Amniotic stem cell (primary cell): ENCODE measurements at places on chromosomes 2 and 18.

- no peak for DNase-seq
These were observed 69.0 kb downstream of the TPO start for GRCh38 chr2:1482253-1482675.

DNA sequence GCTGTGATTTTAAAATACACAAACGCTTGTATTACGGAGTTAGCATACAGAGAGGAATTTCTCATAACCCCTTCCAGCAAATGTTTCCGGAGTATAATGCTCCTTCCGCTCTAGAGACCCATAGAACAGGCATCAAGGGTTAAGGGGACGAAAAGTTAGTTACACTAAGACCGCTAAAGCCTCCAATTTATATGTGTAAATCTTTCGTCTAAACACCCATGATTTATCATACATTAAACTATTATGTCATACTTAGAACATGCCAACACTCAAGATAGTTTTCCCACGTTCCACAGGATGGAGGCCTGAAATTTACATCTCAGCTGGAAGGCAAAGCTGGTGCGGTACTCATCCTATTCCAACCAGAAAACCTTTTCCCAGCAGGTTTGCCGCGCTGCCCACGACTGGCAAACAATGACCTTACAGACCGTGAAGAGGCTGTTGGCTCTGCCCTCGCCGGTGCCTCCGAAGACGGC, 650 bp downstream of the ORMDL1 start:
- DNase-seq: no peak

DNA sequence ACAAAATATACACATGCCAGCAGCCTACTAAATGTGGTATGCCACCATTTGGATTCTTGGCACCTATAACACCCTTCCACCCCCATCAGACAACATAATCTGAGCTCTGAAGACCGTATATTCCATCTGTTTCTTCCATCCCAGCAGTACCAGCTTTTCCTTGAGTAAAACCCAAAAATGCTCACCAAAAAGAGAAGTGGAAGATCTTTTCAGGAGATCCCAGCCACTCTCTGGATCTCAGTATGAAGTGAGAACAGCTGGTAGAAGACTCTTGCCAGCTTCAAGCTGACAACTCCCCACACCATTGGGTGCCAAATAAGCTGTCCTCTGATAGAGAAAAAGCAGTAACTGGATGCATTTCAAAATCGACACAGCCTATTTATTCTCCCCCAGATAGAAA, 22.6 kb downstream of the REG1B start:
- DNase-seq: no peak

- no peak for DNase-seq
These were observed 45.6 kb upstream of the SELENOI start for GRCh38 chr2:26300234-26300925.

- DNase-seq: no peak
These were observed 5.6 kb upstream of the CPLX4 start for GRCh38 chr18:59323931-59324622.

DNA sequence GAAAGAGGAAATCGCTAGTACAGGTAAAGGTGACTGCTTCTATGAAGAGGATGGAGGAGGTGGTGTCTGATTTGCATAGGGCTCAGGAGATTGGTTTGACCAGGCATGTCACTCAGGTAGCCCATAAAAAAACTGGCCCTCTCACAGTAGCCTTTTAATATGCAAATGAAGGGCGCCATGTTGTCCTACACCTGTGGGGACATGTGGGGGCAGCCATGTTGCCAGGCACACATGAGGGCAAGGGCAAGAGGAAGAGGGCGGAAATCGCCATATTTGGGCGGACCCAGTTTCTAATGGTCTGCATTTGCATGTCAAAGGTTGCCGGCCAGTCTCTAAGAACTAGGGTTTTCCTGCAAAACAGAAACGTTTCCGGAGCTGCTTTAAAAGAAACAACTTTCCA, 1330.6 kb downstream of the DSC3 start:
- no peak for DNase-seq

GRCh38 chr2:168130346-168130745, 117.0 kb downstream of the STK39 start:
- DNase-seq: no peak

- no peak for DNase-seq
These were observed 97.6 kb downstream of the EPB41L5 start for GRCh38 chr2:120110507-120110906.

DNA sequence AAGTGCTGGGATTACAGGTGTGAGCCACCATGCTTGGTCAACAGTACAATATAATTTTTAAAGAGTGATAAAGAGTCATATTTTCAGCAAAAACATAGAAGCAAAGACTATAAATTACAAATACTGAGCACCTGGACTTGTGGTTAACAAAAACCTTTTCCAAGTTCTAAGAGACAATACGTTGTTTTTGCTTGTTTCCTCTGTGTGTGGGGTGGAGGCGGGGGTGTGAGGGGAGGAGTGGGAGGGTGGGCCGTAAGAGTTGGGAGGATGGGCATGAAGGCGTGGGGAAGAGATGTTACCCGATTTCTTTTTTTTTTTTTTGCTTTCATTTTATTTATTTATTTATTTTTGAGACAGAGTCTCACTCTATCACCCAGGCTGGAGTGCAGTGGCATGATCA, 78.0 kb upstream of the WIPF1 start:
- no peak for DNase-seq

GRCh38 chr18:62523631-62524439, 1.0 kb downstream of the ZCCHC2 start:
- no peak for DNase-seq

DNA sequence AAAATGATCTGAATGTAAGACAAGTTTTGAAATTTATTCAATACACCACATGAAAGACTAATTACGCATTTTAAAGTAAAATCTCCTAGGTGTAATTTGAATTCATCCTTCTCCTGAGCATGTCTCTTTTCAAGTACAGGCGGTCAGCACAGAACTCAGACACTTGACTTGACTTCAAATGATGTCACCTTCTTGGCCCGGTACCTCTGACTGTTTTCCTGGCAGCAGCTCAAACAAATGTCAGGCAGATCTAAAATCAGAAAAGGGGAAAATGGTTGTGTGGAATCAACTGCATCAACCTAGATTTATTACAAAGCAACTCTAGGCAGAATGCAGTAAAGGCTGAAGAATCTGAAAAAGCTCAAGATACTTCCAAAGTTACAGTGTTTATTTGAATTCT, 11.4 kb upstream of the PROKR1 start:
- DNase-seq: no peak

DNA sequence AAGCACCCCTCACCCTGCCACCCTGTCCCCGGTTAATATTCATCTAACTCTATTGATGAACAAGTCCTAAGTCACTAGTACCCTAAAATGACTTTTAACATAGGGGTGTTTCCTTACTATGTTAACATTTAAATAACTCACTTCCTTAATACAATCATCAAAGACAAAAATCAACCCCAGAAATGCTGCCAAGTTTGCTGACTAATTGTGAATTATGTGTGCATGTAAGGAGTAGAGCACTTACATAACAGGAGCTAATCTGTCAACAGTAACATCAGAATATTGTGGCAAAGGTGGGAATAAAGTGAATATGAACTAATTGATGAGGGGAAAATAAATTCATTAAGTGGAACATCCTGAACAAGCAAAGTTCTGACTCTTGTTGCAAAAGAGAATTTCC, 81.4 kb upstream of the ERBB4 start:
- no peak for DNase-seq

- peak; percentile 98 for DNase-seq
These were observed at the start of gene SOX11 for GRCh38 chr2:5691985-5692529. TSS of gene SOX11 (plus strand) at chr2:5692384. CDS start at chr2:5692722, 338 bp downstream.

GRCh38 chr2:105915005-105915558, 170.4 kb downstream of the NCK2 start:
- DNase-seq: no peak

DNA sequence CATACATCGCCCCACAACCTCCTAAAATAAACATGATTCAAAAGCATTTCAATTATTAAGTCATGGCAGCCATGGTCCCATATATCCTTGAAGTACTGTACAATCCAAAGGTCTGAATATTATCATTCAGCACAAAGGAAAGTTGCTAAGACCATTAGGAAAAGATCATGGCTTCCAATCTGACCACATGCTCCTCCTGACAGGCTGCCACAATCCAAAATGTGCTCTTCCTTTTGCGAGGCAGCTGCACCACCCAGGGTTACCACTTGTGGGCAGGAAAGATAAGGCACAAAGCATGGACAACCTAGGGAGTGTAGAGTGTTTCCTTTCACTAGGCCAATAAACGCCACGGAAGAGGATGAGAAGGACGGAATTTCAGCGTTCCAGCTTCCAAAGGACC, 5.4 kb downstream of the BOLA3 start:
- DNase-seq: no peak

DNA sequence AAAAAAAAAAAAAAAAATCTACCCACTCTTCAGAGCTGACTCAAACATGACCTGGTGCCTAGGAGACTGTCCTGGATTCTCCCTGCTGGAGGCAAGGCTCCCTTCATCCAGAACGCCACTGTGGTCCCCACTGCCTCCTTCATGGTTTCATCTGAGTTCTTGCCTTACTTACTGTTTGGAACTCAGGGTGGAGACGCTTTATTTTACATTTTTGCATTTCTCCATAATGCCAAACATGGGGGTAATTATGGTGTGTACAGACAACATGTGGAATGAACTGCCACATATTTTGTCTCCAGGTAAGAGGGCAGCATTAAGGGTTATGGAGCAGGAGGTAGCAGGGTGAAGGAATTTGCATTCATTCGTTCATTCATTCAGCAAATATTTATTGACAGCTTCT, 154.0 kb upstream of the MSH6 start:
- DNase-seq: no peak

DNA sequence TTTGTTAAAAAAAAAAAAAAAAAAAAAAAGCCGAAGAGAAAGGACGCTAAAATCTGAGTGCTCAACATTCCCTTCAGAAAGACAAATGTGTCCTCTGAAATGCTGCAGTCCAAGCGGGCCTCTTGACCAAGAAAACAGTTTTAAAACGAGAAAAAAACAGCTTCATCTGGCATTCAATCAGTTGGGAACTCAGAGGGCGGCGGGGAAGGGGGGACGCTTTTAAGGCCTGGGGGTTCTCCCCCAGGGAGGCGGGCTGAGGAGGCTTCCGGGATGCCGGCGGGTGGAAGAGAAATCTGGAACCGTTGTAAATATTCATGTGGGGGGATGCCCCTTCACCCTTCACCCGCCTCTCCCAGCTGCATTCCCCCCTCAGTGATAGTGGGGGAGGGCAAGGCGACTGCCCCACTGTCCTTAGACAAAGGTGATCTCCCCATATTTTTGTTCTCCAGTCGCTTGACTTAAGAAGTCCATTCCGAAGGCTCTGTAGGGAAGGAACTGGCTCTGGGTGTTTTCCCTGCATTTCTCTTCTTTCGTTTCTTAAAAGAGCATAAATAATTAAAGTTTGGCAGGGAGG, 3.3 kb upstream of the HOXD11 start:
- DNase-seq: no peak

DNA sequence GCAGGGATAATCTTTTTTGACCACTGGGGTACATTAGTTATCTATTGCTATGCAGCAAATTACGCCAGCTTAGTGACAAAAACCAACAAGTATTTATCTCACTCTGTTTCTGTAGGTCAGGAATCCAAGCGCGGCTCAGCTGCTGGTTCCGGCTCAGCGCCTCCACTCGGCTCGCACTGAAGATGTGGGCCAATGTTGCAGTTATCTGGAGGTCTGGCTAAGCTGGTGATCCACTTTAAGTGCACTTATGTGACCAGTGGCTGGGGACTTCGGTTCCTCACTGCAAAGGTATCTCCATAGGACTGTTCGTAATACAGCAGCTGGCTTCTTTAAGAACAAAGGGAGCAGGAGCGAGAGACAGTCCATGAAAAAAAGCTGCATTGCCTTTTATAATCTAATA, 591.9 kb downstream of the TMEM182 start:
- no peak for DNase-seq

- DNase-seq: no peak
These were observed 149.8 kb downstream of the AGPS start for GRCh38 chr2:177542396-177542795.

- peak; percentile 64 for DNase-seq
These were observed 968 bp upstream of the RALBP1 start for GRCh38 chr18:9474108-9474982.

- DNase-seq: no peak
These were observed 29.4 kb upstream of the CHMP3 start for GRCh38 chr2:86592547-86593230.

GRCh38 chr2:8222979-8223694, 458.7 kb upstream of the ID2 start:
- no peak for DNase-seq

- DNase-seq: no peak
These were observed 25.1 kb upstream of the GPR17 start for GRCh38 chr2:127620866-127621265.

DNA sequence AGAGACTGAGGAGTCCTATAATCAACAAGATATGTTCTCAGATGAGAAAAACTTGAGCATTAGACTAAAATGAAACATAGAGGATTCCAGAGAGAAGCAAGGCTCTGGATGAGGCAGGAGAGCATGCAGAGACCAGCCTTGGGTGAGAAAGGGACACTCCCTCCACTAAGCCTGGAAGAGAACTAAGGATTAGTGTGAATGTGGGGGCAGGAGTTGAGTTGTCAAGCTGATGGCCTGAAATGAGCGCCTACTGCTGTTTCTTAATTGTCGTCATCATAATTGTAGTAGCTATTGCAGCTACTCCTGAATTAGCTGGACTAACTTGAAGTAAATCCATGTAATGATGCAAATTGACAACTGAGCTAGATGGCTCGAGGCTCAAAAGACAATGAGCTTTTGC, 114.1 kb downstream of the PKP4 start:
- DNase-seq: no peak

DNA sequence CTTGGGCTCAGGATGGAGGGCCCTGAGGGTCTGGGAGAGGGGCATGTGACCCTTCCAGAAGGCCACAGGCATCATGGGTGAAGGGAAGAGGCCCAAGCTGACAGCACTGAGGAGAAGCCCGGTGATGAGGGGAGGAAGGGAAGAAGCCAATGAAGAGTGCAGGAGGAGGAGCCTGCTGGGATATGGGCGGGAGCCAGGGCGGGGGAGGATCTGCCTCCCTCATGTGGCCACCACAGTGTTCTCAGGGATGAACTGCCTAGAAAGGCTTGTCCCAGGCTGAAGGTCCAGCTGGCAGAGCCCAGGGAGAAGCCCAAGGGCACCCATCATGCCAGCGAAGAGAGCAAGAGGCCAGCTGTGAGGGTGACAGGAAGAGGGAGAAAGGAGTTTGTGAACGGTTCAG, 24.6 kb upstream of the PLB1 start:
- no peak for DNase-seq

DNA sequence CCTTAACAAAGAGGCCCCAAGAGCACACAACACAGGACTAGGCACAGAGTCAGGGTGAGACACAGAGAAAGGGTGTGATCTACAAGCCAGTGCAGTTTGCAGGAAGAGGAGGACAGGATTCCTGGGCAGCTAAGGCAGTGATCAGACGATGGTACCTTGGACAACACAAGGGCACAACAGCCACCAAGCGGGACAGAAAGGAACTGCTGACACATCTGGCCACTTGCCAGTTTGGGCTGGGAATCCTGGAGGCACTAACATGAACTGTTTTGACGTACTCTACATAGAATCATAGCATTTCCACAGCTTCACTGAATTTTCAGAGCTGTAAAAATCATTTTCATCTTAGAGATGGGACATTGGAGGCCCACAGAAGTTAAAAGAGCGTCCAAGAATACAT, 221.5 kb upstream of the SLC35G4 start:
- DNase-seq: no peak

GRCh38 chr2:42113452-42113851, 55.7 kb upstream of the EML4 start:
- DNase-seq: no peak
